ENCODE measurements at places on chromosomes 1 and 21.

DNA sequence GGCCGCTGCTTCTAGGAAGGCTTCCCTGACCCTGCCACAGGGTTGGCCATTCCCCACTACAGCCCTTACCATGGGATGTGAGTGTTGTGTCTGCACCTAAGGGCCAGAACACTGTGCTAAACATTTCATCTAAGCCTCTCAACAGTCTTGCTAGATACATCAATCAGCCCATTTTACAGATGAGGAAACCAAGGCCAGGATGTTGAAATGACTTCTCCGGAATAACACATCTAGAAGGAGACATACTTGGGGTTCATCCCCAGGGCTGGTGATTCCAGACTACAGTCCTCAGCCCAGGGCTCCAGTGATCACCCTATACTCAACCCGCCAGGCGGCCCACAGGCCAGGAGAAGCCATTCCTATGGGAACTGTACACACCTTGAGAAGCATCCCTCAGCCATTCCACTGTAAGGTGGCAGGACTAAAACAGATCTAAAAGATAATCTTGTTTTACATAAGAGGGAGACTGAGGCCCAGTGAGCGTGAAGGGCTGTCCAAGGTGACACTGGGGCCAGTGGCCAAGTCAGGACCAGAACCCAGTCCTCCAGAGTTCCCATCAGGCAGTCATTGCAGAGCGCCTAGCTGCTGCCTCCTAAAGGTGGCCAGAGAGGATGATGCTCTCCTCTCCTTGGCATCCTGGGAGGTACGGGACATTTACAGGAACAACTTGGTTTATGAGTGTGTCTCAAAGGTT is 119.5 kb downstream of the GLIS1 start:
- DNase-seq, result no peak

DNA sequence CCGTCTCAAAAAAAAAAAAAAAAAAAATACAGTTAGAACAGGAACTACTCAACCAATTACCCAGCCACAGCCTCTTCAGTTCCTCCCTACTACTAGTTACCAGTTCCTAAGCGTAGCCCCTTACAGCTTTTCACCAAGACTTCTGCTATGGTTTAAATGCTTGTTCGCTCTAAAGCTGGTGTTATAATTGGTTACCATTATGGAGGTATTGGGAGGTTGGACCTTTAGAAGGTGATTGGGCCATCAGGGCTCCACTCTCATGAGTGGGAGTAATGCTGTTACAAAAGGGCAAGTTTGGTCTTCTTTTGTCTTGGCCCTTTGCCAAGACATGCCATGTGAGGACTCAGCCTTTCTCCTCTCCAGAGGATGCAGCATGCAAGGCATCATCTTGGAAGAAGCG is 3.0 kb upstream of the SMPDL3B start:
- no peak for DNase-seq

GRCh38 chr1:41278076-41278475 is 36.0 kb upstream of the SCMH1 start:
- DNase-seq, result no peak

- DNase-seq, result no peak
Measured at GRCh38 chr1:239868058-239868832, 223.4 kb upstream of the FMN2 start.

GRCh38 chr1:57195436-57195941 is 228.4 kb downstream of the DAB1 start:
- no peak for DNase-seq

GRCh38 chr1:156664767-156665411 is 12.3 kb downstream of the NES start:
- DNase-seq, result no peak

DNA sequence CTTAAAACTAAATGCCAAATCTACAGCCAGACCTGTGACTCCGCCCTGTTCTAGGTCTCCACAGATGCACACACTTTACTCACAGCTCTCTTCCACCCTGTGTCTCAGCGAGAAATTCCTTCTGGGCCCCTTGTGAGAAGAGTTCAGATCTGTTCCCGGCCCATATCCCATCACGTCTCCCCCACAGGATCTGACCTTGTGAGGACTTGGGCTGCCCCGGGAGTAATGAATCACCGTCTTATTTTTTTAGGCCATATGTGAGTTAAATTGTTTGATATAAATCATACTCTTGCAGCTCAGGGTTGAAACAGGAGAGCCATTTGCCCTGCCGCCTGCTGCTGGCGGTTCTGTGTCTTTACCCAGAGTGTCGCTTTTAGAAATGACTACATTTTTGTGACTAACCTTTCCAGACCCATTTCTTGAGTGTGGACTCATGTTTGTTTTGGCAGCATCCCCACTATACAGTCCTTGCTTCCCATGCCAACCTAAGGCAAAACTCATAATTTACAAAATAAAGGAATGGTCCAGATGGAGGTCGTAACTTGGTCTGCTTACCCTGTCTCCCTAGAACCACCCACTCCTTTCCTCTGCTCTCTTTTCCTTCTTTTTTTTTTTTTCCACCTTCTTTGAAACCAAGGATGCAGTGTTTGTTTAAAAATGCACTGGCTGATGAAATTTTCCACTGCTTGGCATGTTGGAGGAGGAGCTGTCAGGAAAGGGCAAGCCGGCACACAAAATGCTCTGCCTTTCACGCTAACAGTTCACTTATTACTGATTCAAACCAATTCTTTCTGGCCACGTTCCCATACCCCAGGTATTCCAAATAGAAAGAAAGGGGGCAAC is 98.0 kb upstream of the C1orf105 start:
- DNase-seq, result peak; percentile 26

DNA sequence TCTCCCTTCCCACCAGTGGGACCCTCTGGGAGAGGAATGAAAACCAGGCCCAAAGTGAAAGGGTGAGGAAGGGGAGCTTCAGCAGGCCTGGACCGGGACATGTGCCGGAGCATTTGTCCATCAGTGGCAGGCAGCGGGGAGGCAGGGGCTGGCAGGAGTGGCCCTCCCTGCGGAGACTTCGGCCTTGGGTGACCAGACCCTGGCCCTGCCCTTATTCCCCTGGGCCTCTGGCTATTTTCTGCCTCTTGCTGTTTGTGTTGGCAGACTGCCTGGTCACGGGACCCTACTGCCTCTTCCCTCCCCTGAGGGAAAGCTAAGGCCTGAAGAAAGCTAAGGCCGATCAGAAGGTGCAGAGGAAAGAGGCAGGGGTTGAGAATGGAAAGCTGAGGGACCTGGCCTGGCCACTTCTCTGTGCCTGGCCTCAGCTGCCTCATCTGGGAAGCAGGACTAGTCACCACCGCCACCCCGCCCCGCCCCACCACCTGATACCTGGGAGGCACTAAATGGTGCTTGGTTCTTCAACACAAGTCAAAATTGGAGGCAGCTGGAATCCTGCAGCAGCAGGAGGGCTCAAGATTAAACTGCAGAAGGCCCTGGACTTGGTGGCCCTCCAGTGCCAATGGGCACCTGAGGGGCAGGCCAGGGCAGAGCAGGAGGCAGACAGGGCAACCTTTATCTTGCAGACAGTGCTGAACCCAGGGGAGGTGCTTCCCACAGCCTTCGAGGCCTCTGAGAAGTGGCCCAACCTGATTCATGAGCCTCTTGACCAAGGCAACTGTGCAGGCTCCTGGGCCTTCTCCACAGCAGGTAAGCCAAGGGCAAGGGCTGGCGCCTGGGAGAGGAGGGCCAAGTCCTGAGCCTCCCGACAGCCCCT is 7.9 kb downstream of the TINAGL1 start:
- DNase-seq, result no peak

DNA sequence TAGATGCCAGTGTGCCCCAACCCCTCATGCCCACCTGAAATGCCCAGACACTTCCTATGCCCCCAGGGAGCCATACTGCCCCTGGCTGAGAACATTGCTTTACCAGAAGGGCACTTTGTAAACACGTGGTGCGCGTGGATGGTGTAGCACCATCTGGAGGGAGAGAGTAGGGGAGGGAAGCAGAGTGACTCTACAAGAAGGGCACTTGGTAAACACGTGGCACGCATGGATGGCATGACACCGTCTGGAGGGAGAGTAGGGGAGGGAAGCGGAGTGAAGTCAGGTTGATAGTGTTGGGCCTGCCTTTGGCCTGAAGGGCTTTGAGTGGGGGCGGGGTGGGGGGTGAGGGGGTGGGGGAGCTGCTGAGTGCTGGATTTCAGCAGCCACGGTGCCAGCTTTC is 324.0 kb upstream of the VAMP3 start:
- no peak for DNase-seq

- no peak for DNase-seq
Measured at GRCh38 chr1:203644661-203645510, 18.3 kb downstream of the ATP2B4 start.

DNA sequence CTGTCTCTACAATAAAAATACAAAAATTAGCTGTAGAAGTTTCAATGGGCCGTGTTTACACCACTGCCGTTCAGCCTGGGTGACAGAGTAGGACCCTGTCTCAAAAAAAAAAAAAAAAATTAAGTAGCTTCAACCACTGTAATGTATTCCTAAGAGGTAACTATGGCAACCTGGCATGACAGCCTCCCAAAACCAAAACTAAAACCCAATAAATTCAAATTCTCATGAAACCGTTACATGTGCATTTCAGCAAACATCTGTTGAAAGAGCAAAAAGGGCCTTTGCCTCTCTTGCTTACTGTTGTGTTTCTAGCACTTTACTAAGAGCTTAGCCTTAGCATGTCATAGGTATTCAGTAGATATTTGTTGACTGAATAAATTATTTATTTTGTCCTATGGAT is 33.5 kb downstream of the ODR4 start:
- no peak for DNase-seq

DNA sequence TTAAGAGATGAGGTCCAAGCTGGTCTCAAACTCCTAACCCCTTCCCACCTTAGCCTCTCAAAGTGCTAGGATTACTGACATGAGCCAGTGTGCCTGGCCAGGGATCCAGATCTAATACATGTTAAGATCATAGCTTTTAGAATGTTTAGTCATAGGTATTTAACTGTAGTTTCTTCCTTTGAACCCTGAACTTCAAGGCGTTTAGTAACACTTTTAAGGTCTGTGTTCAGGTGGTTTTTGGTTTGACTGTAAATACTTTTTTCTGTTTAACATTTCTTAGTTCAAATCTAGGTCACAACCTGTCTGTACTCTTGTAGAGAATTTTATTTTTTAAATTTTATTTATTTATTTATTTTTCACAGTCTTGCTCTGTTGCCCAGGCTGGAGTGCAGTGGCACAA is 28.1 kb downstream of the RAP1A start:
- DNase-seq, result no peak

GRCh38 chr1:32989160-32990050 is 24.8 kb upstream of the RNF19B start:
- no peak for DNase-seq

GRCh38 chr1:187837787-187838186 is 1009.0 kb downstream of the PLA2G4A start:
- no peak for DNase-seq

GRCh38 chr1:169914531-169914930 is 20.8 kb upstream of the SCYL3 start:
- DNase-seq, result peak; percentile 14

DNA sequence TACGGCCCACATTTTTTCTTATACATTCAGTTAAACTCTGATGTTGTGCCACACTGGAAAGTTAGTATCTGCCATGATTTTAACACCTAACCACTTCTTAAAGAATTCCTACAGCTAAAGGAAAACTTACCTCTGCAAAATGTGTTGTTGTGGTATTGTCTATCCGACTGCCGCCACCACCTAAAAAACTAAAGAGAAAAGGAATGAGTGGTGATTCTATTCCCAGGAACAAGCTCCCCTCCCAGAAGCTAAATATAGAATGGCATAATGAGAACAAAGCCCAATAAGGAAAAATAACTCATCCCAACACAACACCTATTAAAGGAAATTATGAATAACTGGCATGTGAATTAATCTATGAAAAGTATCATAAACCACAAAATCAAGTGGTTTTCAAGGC is 39.5 kb downstream of the RNF115 start:
- DNase-seq, result no peak

GRCh38 chr1:9900142-9901043 is 9.7 kb downstream of the CTNNBIP1 start:
- DNase-seq, result no peak

- DNase-seq, result no peak
Measured at GRCh38 chr1:172704420-172705210, 45.7 kb downstream of the FASLG start.

DNA sequence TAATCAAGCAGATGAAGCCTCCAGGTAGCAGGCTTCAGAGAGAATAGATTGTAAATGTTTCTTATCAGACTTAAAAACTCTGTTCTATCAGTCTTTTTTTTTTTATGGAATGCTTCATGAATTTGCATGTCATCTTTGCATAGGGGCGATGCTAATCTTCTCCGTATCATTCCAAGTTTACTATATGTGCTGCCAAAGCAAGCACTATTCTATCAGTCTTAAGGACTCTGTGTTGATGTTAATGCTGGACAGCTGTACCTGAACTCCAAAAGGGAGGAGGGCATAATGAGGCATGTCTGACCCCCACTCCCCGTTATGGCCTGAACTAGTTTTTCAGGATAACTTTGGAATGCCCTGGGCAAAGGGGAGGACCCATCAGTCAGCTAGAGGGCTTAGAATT is 66.8 kb upstream of the PRRC2C start:
- DNase-seq, result no peak

- no peak for DNase-seq
Measured at GRCh38 chr21:15534450-15534886, 195.3 kb upstream of the USP25 start.

DNA sequence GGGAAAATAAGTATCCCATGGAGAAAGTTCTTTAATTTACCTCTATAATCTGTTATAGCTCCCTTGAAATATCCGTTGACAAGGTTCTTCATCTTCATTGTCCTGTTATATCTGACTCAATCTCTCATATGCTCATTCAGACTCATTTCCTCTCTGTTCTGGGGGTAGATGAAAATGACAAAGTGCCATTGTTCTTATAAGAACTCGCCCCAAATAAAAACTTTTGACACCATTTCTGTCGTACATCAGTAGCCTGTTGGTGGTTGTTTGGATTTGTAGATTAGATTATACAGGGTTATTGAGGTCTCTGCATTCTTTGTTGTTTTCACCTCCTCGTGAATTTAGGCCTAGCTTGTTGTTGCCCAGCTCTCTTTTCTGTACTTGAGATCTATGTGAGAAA is 55.2 kb upstream of the IPO9 start:
- DNase-seq, result no peak

DNA sequence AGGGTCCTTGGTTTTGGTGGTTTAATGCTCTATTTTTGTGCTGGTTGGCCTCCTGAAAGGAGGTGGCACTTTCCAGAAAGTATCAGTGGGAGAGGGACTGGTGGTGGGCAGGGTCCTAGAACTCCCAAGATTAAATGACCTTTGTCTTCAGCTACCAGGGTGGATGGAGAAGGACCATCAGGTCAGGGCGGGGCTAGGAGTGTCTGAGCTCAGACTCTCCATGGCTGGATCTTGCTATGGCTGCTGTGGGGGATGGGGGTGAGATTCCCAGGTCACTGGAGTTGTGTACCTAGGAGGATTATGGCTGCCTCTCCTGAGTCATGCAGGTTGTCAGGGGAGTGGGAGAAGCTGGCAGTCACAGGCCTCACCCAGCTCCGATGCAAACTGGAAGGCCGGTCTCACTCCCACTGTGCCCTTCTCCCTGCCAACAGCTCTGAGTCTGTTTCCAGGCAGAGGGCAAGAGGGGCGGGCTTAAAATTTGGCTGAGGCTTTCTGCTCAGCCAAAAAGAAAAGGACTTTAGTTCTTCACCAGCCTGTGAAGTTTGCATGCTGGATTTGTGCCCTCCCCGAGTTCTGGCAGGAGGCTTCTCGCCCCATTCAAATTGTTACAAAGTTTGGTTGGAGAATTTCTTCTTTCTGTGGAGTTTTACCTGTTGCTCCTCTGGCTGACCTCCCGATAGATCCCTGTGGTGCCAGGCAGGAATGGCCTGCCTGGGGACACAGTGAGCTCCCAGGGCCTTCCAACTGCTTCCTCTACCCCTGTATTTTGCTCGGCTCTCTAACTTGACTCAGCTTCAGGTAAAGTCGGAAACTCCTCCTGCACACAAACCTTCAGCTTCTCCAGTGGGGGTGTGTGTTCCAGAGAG is 13.1 kb upstream of the KYAT3 start:
- DNase-seq, result no peak

- DNase-seq, result no peak
Measured at GRCh38 chr1:178192686-178193085, 98.8 kb downstream of the RASAL2 start.

All from A673 (cell line).